ENCODE measurements at places on chromosomes 16 and 17.

DNA sequence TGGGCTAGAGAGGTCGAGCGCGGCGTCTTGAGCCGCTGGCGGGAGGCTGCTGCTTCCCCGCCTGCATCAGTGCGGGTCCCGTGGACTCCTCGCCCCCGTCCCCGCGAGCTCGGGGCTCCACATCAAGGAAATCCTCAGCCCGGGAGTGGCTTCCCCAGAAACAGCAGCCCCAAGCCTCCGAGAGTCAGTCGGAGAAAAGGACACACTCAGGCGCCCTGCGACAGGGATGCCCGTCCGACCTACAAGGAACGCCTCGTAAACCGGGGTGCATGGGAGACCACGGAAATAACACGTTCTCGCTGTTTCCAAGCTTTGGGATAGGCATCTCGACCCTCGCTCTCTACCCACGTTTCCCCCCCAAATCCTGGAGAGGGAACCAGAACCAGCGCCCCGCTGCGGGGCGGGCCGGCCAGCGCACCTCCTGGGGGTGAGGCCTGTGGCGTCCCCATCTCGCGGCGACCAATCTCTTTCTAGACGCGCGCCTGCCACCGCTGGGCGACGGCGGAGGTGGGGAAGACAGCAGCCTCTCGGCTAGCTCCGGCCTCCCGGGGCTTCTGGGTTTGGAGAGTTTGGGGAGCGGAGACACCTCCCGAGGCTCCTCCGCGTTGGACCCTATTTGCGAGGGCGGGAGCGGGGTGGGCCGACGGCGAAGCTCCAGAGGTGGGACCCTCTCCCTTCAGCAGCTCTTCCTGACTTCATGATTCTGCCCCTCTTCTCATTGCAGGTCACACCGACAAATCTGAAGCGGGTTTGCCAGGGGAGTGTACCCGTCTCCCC is 759 bp upstream of the TP53I13 start:
- no peak for DNase-seq

- no peak for DNase-seq
Observed at GRCh38 chr17:48391444-48391843, 38.6 kb downstream of the SKAP1 start.

GRCh38 chr16:79589601-79590102 is 10.9 kb downstream of the MAF start:
- no peak for DNase-seq

DNA sequence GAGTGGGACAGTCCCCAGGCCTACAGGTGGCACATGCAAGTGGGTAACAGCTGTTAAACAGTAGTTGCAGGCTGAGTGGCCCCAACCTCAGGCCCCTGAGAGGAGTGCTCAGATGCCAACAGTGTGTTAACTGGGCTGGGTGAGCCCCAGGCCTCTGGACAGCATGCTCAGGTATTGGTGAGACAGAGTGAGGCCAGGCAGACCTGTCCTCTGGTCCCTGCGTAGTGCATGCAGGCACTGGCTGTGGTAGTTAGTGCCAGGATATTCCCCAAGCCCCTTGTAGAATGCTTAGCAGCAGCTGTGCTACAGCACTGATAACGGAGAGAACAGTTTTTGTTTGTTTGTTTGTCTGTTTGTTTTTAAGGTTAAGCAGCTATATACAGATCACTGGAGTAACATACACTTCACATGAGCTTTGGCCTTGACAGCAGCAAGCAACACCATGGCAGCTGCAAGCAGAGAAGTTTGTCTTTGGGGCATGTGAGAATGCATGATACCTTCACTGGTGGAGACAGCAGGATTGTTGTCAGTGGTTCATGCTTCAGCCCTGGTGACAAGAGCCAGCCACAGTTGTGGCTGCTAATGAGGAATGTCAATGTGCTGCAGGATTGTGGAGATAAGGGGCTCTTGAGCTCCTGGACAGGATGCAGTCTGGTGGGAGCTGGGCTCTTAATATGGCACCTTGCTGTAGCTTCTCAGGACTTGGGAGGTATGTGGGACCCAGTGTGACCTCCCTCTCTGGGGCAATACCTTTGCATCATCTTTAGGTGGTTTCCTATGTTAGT is 614.4 kb downstream of the CDH11 start:
- no peak for DNase-seq

GRCh38 chr16:1283296-1283695 is 26.1 kb upstream of the UBE2I start:
- no peak for DNase-seq

DNA sequence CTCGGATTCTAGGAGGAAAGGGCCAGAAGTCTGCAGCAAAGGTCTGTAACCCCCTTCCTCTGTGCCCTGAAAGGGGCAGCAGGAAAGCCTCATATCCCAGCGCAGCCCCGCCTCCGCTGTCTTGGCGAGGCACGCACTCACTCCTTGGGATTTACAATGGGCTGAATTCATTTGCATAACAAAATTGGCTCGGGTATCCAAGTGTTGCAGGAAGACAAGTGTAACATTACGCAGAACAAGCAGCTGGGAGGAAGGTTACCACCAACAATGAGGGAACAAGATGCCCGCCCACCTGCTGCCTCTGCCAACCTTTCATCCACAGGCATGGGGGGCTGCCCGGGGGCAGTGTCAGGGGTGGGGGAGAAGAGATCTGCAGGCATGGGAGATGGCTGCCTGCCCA is 130.4 kb downstream of the MRM1 start:
- no peak for DNase-seq

- no peak for DNase-seq
Observed at GRCh38 chr17:39635614-39636176, 1.2 kb upstream of the STARD3 start.

DNA sequence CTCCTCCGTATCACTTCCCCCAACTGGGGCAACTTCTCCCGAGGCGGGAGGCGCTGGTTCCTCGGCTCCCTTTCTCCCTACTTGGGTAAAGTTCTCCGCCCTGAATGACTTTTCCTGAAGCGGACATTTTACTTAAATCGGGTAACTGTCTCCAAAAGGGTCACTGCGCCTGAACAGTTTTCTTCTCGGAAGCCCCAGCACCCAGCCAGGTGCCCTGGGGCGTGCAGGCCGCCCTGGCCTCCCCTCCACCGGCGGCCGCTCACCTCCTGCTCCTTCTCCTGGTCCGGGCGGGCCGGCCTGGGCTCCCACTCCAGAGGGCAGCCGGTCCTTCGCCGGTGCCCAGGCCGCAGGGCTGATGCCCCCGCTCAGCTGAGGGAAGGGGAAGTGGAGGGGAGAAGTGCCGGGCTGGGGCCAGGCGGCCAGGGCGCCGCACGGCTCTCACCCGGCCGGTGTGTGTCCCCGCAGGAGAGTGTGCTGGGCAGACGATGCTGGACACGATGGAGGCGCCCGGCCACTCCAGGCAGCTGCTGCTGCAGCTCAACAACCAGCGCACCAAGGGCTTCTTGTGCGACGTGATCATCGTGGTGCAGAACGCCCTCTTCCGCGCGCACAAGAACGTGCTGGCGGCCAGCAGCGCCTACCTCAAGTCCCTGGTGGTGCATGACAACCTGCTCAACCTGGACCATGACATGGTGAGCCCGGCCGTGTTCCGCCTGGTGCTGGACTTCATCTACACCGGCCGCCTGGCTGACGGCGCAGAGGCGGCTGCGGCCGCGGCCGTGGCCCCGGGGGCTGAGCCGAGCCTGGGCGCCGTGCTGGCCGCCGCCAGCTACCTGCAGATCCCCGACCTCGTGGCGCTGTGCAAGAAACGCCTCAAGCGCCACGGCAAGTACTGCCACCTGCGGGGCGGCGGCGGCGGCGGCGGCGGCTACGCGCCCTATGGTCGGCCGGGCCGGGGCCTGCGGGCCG is 1.6 kb downstream of the HIC1 start:
- DNase-seq = no peak

DNA sequence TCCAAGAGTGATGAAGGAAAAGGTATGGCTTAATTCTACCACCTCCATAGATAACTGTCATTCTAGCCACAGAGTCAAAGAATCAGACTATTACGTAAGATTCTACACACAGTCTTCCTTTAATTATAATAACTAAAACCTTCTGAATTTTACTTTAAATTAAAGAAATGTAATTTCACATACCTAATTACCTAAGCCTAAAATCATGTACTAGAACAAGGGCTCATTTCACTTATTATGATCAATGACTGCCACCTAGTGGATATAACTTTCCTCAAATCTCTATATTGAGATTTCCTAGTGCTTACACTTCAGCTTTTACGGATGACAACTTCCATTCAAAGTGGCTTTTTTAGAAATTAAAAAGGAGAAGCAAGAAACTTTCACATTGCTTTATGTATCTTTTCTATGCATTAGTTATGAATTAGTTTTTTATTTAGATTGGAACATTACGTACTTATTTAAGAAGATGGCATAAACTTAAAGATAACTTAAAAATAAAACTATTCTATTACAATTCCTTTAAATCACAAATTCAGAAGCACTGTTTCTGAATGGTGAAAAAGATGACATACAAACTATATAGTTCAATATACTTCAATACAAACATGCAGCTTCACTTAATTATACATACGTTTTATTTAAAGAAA is 18.2 kb upstream of the ABCA10 start:
- DNase-seq = no peak

GRCh38 chr17:66313995-66314659 is 11.7 kb downstream of the PRKCA start:
- DNase-seq = no peak

DNA sequence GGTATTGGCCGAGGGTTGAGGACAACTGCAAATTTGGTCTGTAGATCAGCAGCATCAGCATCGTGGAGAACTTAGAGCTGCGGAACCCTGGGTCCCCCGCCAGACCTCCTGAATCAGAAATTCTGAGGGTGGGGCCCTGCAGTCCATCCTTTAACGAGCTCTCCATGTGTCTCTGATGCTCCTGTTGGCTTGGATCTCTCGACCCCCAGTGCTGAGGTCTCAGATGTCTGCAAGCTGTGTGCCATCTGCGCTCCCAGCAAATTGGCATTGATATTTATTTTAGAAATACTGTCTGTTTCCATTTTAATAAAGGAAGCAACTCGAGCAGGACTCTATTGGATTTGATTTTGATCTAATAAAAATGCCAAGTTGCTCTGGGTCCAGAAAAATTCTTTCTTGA is 250.0 kb downstream of the KATNIP start:
- DNase-seq = no peak

- DNase-seq = no peak
Observed at GRCh38 chr16:88368036-88368435, 14.7 kb upstream of the ZNF469 start.

GRCh38 chr17:34760931-34761495 is 181.6 kb downstream of the TMEM132E start:
- DNase-seq = no peak

GRCh38 chr17:76734080-76734840 is 2.9 kb downstream of the SRSF2 start:
- DNase-seq = no peak

GRCh38 chr16:62625326-62625725 is 589.1 kb upstream of the CDH8 start:
- DNase-seq = no peak

- DNase-seq = no peak
Observed at GRCh38 chr17:40621578-40621977, 26.0 kb downstream of the SMARCE1 start.

GRCh38 chr17:59828478-59828760 is 64.3 kb downstream of the TUBD1 start:
- DNase-seq = no peak

DNA sequence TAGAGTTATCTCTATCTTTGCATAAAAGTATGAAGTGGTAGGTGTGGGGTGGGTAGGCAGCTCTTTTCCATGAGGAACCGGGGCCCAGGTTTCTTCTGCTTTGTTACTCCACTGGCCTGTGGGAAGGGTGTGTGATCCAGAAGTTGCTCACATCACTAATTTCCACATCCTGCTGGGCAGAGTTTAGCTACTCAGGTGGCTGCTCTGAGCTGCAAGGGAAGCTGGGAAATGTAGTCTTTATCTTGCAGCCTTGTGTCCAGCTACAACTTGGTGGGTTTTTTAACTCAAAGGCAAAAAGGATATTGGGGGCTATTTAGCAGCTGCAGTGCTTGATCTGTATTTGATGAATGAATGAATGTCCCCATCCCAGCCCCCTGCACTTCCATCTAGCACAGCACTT is 335.3 kb downstream of the SNX29 start:
- DNase-seq = no peak

DNA sequence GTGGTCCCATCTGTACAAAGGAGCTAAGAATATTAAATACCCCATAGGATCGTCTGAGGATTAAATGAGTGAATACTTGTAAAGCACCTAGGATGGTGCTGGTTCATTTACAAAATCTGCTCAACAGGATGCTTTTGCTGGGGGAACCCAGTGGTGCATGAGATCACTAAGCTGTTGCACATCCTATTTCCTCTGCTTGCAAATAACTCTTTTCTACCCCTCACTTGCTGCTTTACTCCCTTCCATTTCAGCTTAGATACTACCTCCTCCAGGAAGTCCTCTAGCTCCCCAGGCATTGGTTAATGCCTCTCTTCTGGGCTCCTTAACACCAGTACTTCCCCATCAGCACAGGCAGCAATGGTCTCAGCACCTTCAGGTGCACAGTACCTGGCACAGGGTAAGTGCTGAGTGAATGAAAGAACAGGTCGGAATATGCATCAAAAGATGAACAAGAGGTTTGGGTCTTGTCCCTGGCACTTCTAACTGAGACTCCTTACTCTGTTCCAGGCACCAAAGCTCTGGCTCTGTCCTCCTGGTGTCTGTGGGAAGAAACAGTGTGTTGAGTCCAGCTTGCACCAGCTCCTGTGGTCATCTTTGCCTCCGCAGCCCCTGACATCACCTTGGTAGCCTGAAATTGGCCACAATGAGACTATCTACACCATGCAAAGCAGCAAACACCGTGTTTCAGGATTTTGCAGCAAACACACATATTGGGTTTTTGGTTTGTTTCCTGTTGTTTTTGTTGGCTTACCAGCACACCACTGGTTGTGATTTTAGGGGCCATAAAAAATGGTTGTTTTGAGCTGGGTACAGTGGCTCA is 24.1 kb upstream of the IL21R start:
- DNase-seq = no peak

GRCh38 chr17:63817736-63818385 is 9.4 kb upstream of the PSMC5 start:
- DNase-seq = no peak

DNA sequence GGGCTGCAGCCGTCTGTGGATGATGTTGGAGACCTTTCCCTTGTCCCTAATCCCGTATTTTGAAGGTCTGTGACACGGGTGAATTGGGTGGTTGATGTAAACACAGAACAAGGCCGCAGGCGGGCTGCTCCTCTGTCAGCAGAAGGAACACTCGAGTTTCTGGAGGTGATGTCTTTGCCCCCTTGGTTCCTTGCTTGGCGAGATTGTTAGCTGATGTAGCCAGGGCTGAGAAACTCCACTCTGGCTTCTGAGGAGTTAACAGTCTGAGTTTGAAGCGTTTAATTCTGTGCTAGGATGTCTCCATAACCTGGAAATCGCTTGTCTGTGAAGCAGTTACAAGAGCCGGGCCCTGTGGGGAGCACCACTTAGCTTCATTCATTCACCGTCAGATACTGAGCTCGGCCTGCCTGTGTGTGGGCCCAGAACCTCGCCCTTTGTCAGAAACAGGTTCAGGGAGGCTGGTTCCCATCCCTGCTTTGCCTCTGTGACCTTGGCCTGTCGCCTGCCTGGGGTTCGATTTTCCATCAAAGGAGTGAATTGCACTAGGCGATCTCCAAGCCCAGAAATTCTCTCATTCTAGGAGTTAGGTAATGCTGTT is 1.3 kb downstream of the MAPK8IP3 start:
- DNase-seq = no peak

Data from activated CD8-positive, alpha-beta memory T cell treated with anti-CD3 and anti-CD28 coated beads for 1 hour (primary cell).